ENCODE measurements at places on chromosomes 13 and 19. TPM values are rescaled to one million over a fixed set of nuclear protein-coding genes. Genes with fewer than 3 reads are reported as not detected.

ZNF699 gene
- total RNA-seq, result 6.3 TPM

ZNF723 gene
- not detected for total RNA-seq

DMKN gene
- total RNA-seq, result 0.53 TPM

DACH1 gene
- total RNA-seq, result 0.53 TPM

ZNF530 gene
- total RNA-seq, result 3.6 TPM

LYL1 gene
- total RNA-seq, result 0.87 TPM

ZNF490 gene
- total RNA-seq, result 7.5 TPM

URI1 gene
- total RNA-seq, result 63.5 TPM

CCDC122 gene
- 4.5 TPM for total RNA-seq

ADM5 gene
- 0.40 TPM for total RNA-seq

FGF22 gene
- total RNA-seq, result 0.26 TPM

SYNGR4 gene
- not detected for total RNA-seq

EHD2 gene
- 146 TPM for total RNA-seq

TMEM143 gene
- total RNA-seq, result 4.2 TPM

LILRB2 gene
- not detected for total RNA-seq

Measured in aortic smooth muscle cell (primary cell).